ENCODE measurements at places on chromosomes 5 and 9.

DNA sequence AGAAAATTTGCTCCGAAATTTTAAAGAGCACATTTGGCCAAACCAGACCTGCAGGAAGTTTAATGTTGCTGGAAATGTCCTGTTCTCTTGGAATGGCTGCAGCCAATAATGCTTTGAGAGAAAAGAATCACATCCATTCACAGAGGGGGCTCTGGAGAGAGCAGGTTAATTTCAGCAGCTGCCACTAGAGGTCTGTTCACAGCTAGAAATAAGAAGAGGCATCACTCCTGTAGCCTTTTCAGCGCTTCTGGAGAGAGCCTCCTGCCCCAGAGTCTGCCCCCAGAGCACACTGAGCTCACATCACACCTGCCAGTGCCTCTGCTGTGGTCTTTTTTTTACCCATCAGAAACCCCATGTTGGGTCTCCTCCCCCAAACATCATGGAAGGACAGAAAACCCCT, 124.8 kb upstream of the RAD23B start:
- DNase-seq = no peak

DNA sequence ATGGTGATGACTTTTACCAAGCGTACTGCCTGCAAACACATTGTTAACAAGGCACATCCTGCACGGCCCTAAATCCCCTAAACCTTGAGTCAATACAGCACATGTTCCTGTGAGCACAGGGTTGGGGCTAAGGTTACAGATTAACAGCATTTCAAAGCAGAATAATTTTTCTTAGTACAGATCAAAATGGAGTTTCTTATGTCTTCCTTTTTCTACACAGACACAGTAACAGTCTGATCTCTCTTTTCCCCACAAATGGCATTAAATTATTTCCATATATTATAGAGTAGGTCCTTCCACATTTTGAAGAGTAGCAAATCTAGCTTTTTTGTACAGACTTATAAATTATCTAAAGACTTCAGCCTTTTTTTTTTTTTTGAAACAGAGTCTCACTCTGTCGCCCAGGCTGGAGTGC, 1.6 kb upstream of the TMEM141 start:
- DNase-seq = no peak

DNA sequence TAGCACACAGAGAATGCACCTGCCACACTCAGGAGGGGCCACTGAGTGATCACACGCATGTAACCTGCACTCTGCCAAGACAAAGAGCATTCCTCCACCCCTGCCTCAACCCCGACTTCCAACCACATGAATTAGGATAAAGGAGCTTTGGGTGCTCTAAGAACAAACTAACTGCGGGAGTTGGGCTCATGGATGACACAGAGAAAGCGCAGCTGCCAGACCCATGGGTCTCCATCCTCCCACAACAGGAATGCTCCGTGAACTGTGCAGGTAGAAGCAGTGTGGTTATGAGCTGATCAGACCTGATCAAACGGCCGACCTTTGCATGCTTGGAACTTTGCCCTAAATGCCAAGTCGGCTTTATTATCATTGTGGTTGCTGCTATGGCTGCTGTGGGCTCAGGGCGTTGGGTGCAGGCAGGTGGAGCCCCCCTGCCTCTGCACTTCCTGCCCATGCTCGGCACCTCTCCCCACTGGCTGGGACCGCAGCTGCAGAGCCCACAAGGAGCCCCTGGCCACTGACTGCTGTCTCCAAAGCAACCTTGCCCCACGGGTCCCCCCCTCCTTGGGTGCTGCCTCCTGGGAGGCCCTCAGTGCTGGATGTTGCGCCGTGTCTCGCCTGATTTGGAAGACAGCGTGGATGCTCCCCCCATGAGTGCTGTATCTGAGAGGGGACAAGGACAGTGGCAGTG, 2.6 kb upstream of the SLC6A3 start:
- DNase-seq = no peak

DNA sequence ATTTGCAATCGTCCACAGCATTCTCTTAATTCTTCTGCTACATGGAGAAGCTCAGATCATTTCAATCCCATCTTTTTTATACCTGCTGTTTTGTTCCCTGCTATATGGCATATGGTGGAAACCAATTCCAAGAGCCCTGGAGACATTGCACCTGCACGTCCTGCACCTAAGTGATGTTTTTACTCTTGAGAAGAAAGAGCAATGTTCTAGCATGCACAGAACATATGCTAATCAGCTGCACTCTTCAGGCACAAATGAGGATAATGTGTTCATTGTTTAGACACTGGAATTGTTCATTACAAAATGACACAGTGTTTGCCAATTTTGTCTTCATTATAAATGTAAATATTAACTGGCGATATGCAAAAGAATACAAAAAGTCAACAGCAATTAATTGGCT, 935.8 kb downstream of the TLE4 start:
- no peak for DNase-seq

DNA sequence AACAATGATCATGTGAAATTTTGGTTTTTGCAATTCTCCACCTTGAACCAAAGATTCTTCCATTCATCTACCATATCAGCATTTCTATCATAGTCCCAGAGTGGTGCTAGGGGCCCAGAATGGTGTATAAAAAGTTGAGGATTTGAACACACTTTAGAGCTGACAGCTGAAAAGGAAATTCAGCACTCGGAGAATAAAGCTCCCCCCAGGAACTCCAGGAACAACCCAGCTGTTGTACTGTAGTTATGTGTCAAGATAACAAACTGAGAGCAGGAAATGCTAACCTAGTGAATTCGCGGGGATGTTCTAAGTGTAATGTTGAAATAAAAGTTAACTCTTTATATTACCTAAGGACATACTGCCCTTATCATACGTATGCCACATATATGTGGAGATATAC, 216.7 kb downstream of the NFIB start:
- DNase-seq = no peak

DNA sequence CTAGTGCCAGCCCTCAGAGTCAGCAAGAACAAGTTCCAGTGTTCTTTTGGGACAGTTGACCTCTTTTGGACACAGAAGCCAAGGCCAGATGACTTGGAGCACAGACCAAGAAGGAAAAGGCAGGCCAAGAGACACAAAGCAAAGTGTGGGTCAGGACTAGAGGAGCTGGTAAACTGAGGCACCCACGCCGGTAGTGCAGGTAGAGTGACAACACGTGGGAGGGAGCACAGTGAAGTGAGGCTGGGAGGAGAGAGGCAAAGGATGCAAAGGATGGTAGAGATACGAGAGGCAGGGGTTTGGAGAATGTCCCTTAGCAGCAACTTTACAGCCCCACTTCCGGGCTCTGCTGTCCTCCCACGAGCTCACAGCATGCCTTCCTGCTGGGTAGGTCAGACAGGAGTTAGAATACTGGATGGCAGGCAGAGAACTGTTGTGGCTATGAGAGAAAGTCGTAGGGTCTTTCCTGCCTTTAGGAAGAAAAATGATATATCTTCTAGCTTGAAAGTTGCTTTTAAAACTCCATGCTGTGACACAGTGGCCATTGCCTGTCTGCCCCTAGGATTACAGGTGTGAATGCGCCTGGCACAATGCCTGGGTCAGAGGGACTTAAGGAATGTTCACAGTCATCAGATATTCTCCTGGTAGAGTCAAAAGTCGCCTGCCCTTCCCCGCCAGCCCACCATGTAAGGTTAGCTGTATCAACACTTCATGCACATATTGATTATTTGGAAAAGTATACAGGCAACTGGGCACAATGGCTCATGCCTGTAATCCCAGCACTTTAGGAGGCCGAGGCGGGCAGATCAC, 97.9 kb downstream of the PDE8B start:
- no peak for DNase-seq

DNA sequence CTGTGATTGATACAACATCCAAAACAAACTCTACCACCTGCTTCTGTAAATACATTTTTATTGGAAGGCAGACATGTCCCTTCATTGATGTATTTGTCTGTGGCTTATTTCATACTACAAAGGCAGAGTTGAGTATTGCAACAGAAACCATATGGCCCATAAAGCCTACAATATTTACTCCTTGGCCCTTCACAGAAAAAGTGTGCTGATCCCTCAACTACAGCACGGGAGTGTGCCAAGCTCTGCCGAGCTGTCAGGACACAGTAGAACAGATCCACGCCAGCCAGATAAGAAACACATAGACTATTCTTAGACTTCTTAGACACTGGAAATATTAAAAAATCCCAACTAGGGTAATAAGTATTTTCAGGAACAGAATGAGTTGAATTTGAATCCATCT, 13.2 kb downstream of the TICAM2 start:
- no peak for DNase-seq

- no peak for DNase-seq
Observed at GRCh38 chr5:111762895-111763294, 5.9 kb upstream of the NREP start.
